IPS DF 19.7 (cell line): ENCODE measurements at places on chromosomes 12 and 14.

GRCh38 chr14:34794941-34795340 is 80.2 kb downstream of the BAZ1A start:
- DNase-seq, result no peak

GRCh38 chr12:101604132-101604531 is 9.4 kb downstream of the MYBPC1 start:
- DNase-seq, result no peak

GRCh38 chr12:66947119-66947518 is 268.2 kb upstream of the GRIP1 start:
- no peak for DNase-seq

DNA sequence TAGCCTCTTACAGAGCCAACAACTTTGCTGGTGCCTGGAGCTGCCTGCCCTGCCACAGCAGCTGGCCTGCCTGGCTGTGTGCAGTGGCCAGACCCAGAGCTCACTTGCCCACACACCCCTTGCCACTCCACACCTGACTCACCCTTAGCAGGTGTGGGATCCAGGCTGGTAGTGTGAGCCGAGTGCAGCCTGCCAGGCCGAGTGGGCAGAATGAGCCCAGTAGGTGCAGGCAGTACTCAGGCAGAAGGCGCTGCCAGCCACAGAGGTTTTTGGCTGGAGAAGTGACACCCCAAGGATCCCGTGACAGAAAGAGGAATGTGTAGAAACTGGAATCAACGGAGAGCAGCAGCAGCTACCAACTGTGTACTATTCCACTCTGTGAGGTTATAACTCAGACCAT is 29.8 kb upstream of the PYGL start:
- no peak for DNase-seq

- no peak for DNase-seq
Observed at GRCh38 chr14:20610002-20610765, 19.0 kb upstream of the RNASE12 start.

DNA sequence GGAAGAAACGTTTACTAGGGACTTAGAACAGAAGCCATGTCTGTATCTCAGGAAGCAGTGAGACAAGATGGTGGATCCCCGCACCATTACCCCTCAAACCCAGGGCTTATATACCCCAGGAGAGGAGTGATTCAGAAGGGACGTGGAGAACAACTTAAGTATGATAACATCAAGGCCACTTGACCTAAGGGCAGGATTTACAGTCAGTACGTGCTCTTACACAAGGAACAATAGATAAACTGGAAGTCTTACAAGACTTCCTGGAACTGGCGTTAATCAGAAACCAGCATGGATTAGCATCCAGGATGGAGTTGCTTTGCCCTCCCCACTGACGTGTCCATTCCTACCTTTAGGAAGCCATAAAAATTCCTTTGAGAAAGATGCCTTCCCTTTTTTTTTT is 8.6 kb upstream of the ETFBKMT start:
- no peak for DNase-seq

GRCh38 chr12:12701457-12701856 is 5.5 kb upstream of the GPR19 start:
- DNase-seq, result no peak

DNA sequence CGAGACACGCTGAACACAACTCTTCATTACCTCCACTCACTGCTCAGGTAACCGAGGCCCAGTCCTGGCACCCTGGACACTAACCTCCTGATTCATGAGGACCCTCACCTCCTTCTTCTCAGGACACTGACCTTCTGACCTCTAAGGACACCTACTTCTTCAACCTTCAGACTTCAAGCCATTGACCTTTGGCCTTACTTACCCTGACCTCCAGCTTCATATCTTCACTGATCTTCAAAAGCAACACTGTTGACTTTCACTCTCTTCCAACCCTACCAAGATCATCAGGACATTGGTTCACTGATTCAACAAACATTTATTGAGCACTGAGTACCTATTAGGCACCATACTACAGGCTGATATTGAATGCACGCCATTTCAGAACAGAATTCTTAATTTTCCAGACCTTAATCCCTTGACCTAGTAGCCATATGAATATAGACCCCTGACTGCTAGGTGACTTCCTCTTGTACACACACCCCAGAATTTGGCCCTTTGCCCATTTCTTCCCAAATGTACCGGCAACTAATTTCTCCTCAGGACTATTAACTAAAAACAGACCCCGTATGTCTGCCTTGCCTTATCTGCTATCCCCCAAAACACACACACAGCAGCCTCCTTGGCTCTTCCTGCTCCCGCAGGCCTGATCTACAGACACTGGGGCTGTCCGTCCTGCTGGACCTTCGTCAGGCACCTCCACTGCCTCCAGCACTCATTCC is 5.8 kb downstream of the ARHGEF40 start:
- no peak for DNase-seq

DNA sequence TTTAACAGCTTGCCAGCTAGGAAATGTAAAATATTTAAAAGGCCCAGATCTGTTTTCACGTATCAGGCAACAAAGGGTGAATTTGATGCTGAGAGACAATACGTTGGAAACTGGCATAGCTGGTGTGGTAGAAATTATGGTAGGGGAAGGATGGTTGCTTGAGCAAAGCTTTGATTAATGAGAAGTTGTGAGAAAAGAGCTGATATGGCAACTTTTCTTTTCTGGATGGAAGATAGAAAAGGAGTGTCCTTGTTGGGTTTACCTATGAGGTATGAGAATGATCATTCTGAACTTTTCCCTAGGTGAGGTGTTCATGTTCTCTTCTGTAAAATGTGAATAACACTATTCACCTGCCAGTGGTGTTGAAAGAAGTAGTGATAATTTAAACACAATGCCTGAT is 34.2 kb downstream of the ZNF641 start:
- no peak for DNase-seq

GRCh38 chr12:48069241-48069640 is 36.6 kb downstream of the SENP1 start:
- DNase-seq, result no peak

DNA sequence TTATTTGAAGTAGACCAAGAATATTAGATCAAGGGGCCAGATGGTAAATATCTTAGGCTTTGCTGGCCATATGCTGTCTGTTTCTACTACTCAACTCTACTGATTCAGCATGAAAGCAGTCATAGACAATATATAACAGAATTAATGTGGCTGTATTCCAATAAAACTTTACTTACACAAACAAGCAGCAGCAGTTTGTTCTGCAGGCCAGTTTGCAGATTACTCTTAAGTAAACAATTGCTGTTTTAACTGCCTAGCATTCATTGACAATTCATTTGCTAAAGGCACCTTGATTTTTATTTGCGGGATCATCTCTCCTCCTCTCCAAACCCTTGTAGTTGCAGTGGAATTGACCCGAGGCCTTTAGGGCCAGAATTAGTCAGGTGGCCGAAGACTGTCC is 94.1 kb upstream of the GARIN6 start:
- DNase-seq, result no peak

- no peak for DNase-seq
Observed at GRCh38 chr12:76236640-76237039, 111.6 kb downstream of the BBS10 start.

GRCh38 chr14:68819260-68819691 is 26.4 kb upstream of the ZFP36L1 start:
- DNase-seq, result no peak

DNA sequence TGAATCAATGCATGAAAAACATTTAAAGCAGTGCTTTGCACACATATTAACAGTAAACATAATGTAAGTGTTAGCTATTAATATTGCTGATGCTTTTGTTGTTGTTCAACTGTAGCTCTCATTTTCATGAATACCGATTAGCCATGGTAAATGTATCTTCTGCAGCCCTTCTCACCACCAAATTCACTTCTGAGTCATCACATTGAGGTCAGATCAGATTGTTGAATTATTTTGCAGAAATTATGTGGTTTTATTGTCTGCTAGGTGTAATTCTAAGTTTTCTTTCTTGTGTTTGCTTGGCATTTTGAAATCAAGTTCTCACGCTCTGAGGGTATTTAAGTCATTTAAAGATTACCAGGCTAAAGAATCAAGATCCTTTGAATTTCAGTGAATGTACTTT is 74.6 kb downstream of the AKAP6 start:
- DNase-seq, result no peak

DNA sequence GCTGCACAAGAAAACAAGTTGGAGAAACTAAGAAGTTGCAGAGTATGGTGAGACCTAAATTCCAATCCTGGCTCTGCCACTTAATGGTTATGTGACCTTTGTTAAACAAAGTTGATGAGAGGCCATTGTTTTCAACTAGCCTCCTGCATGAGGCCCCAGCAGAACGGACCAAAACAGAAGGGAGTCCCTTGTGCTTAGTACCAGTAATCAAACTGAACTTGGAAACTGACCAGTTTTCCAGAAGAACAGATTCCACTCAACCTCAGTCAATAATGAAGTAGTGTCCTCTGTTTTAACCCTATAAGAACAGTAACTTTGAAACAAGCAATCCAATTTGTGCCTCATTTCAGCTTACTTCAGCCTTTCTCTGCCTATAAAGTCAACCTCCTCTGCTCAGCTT is 69.9 kb downstream of the C12orf56 start:
- no peak for DNase-seq

DNA sequence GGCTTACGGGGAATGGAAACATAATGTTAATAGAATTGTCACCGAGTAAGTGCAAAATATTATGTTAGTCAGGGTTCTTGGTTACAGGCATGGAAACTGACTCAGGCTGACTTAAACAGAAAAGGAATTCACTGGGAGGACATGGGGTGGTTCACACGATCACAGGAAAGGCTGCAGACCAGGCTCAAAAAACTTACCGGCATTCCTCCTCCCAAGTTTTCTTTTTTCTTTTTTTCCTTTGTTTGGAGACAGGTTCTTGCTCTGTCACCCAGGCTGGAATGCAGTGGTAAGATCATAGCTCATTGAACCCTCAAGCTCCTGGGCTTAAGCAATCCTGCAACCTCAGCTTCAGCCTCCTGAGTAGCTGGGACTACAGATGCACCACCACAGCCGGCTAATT is 11.9 kb upstream of the UBE2N start:
- no peak for DNase-seq

DNA sequence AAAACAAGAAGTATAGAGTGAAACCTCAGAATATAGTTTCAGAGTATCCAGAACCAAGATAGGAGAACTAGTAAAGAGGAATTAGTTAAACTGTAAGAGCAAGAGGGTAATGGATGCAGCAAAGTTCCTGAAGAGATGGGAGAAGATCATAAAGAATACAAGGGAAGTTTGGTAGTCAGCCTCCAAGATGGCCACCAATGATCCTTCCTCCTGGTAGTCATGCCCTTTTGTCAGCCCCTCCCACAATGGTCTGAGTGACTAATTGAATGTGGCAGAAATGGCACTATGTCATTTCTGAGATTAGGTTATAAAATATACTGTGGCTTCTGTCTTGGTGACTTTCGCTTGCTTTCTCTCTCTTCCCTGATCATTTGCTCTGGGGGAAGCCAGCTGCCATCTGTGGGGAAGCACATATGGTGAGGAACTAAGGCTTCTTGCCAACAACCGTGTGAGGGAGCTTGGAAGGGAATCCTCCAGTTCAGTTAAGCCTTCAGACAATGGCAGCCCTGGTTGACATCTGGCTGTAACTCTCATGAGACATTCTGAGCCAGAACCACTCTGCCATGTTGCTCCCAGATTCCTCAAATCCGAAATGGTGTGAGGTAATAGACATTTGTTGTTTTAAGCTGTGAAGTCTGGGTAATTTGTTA is 55.3 kb upstream of the AMN1 start:
- DNase-seq, result no peak

- no peak for DNase-seq
Observed at GRCh38 chr14:39548358-39548757, 116.1 kb upstream of the FBXO33 start.

DNA sequence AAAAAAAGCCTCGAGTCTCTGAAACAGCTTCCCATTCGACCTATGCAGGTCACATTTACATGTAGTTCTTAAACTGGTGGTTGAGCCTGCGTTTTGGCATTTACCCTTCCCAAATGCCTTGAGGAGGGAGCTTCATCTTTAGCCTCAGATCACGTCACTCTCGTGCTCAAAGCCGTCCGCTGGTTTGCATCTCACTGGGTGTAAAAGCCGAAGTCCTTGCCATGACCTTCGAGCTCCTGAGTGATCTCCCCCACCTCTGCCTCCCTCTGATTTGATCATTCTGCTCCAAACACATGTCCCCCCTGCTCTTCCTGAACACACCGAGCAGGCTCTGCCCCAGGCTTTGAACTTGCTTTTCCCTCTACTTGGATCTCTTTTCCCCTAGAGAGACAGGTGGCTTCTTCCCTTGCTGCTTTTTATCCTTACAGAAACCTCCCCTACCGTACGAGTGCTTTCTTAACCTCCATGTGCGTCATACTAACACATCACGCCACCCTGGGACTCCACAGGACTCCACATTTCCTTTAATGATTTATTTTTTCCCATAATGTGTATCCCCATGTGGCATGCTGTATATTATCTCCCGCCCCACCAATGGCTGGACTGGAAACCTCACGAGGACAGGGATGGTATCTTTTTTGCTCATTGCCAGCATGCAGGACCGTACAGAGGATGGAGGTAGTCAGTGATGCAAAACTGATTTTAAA is 610.7 kb downstream of the VRK1 start:
- no peak for DNase-seq

DNA sequence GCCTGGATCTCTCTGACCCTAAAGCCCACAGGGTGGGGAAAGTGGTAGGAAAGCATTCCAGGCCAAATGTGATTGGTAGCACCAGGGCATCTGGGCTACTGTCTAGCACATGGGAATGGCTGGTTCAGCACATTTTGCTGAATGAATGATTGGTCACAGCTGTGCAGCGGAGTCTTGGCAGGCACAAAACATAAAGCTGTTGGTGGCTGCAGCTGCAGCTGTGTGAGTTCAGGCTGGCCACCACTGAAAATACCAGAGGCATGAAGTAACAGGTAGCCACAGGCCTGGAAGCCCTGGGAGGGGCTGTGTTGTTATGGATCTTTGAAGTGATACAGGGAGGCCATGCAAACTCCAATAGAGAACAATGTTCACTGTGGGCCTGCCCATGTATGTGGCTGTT is 72.7 kb downstream of the MYRFL start:
- DNase-seq, result no peak

DNA sequence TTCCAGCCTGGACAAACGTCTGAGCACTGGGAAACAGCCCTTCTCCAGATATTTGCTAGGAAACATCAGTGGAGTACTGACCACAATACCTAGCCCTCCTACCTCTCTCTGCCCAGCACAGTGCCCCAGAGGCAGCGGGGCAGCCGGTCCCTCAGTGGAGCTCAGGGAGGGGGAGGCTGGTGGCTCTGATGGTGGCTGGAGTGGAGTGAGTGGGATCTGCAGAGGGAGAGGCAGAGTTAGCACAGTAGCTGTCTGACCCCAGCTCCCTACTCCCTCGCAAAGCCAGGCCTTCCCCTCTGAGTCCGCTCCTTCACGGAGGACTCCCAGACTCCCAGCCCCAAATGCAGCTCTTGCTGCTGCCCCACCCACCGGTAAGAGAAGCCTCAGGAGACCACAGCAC is 30.0 kb downstream of the NCKAP5L start:
- no peak for DNase-seq

DNA sequence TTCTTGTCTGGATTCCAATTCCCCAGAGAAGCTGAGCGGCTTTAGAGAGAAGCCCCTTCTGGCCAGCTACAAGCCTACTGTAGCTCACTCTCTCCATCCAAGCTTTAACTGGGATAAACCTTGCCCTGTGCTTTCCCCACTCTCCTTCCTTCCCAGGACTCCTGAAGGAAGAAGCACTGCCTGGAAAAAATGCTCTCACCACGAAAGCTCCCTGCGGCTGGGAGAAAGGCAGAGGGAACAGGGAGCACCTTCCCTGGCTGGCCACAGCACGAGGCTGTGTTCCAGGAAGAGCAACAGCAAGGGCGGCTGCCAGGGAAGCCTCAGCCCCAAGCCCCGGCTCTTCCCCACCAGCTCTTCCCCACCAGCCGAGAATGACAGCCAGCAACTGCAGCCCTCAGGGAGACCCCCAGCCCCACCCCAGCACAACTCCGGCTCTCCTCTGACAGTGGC is 40.8 kb upstream of the PNMA1 start:
- no peak for DNase-seq

GRCh38 chr12:103773109-103773910 is 67.7 kb downstream of the NT5DC3 start:
- no peak for DNase-seq
